Astrocyte of the hippocampus (primary cell): ENCODE measurements at places on chromosomes 1 and 21.
A peak's percentile ranks its signal among the peaks of the same experiment; 100 is the strongest.

DNA sequence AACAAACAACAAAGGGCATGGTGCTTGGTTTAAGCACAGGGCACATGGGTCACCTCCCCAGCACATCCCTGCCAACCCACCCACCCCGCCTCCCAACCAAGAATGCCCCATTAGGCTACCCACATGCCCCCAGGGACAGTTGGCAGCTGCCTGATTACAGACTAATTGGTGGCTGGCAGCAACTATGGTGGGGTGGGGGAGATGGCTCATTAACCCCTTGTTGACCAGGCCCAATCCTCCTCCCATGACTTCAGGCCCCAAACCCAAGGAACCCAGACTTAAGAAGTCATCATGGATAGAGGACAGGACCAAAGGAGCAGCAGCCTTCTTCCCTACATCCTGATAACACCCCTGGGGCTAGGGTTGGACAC is 1.3 kb downstream of the RIMS3 start:
- DNase-seq = no peak

- no peak for DNase-seq
These were observed 176.1 kb downstream of the SLC45A1 start for GRCh38 chr1:8493916-8494540.

GRCh38 chr1:25765923-25766589 is 33.9 kb upstream of the SELENON start:
- DNase-seq = no peak

GRCh38 chr1:36306902-36307456 is 811 bp downstream of the SH3D21 start:
- DNase-seq = peak; percentile 98

- no peak for DNase-seq
These were observed 10.7 kb downstream of the PLA2G5 start for GRCh38 chr1:20080441-20081352.

DNA sequence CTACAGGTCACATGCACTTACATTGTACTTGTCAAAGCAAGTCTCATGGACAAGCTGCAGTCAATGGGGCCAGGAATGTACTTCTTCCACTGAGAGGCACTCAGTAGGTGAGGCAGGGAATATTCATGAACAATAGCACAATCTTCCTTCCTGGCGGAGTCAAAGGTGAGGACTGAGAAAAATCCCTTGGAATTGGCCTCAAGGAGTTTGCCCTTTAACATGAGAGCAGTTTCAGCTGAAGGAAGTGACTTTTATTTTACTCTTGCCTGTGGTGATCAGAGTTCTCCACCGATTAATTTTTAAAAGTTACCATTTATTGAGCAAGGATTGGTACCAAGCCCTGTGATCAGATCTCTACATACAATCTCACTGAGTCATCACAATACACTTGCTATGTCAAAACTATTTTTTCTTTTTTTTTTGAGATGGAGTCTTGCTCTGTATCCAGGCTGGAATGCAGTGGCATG is 11.2 kb upstream of the AK2 start:
- DNase-seq = no peak

DNA sequence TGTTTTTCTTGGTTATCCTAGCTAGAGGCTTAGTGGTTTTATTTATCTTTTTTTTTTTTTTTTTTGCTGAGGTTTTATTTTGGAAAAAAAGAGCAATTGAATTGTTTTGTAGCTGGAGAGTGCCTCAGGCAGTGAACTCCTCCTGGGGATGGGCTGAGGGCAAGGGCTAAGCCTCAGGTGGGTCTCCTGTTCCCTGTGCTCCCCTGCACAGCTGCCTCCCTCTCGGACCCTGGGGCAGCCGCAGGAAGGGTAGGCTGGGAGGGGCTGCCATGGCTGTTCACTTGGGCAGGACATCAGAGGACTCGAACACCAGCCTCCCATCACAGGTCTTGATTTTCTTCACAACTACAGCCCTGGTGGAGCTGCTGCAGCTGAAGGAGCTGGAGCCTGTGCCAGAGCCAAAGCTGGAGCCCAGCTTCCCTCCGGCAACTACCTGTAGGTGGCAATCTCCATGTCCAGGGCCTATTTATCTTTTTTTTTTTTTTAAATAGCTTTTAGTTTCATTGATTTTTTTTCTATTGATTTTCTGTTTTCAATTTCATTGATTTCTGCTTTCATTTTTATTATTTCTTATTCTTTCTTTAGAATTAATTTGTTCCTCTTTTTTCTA is 28.9 kb downstream of the LEPR start:
- DNase-seq = no peak

DNA sequence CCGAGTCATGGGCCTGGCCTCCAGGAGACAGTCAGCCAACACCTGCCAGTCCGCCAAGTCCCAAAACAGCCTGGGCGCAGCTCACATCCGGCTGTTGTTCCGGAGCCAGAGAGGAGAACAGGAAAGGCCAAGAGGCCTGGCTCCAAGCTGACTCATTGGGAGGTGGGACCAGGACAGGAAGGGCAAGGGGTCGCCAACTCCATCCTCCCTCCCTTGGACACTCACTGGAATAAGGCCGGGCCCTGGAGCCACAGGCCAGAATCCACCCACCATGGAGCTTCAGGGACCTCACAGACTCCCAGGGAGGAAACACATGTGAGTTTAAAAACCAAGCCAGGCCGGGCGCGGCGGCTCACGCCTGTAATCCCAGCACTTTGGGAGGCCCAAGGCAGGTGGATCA is 25.1 kb upstream of the CLIC4 start:
- DNase-seq = peak; percentile 20

DNA sequence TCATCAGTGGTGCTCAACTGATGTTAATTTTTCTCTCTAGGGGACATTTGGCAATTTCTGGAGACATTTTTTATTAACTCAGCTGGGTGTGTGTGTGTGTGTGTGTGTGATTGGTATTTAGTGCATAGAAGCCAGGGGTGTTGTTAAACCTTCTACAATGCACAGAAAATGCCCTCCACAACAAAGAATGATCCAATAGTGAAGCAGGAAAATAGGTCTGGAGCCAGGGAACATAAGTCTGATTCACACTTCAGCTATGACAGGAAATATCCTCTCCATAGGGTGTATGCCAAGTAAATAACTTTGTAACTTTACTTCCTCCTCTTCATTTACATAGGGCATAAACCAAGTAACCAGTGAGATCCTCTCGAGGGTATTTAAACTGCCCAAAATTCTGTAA is 25.1 kb upstream of the TMEM61 start:
- DNase-seq = peak; percentile 48

DNA sequence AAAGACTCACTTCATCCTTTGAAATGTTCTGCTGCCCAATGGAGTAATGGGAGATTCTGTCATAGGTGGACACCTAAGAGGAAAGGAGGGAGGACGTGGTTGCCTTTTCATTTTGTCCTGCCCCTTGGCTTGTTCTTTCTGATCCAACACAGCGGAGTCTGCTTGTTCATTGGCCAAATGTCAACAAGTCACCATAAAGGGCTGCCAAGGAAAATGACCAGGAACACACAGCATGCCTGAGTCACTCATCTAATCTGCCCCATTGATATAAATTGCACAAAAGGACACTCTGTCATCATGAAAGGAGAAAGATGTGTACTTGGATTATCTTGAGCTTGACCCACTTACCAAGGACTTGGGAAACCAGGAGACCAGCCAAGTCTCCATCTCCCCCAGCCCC is 422.9 kb downstream of the SETD4 start:
- peak; percentile 66 for DNase-seq

- peak; percentile 95 for DNase-seq
These were observed 78.7 kb downstream of the PBX1 start for GRCh38 chr1:164637461-164638375.

GRCh38 chr1:110223127-110223526 is 13.0 kb downstream of the KCNC4 start:
- no peak for DNase-seq

DNA sequence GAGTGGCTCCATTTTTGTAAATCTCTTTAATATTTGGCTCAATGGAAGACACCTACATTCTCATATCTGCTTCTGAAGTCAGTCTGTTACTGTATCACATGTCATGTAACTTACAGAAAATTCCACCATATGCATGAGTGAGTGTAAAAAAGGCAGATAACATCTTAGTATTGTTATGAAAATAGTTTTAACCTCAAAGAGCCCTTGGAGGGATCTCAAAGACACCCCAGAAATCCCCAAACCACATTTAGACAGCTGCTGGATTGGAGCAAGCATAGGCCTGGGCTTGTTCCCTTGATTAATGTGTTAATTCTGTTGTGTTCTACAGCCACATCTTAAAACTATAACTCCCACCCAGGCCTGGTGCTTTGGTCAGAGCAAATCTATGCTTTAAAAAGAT is 16.9 kb downstream of the MACO1 start:
- peak; percentile 15 for DNase-seq

GRCh38 chr1:220879509-220880361 is 492 bp downstream of the HLX start:
- peak; percentile 72 for DNase-seq

DNA sequence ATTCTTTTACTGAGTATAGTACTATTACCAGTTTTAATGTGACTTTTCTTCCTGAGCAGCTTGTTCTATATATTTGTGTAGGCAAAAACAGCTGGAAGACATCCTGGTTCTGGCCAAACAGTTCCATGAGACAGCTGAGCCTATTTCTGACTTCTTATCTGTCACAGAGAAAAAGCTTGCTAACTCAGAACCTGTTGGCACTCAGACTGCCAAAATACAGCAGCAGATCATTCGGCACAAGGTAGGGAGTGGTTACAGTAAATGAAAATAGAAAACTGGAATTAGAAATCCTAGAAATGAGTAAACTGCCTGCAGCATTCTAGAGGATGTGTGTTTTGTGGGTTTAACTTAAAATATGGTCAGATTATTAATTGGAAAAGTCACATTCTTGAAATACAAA is 64.1 kb upstream of the BMP8A start:
- DNase-seq = no peak

- DNase-seq = no peak
These were observed 35.3 kb upstream of the PAXBP1 start for GRCh38 chr21:32806810-32807386.

- DNase-seq = no peak
These were observed 9.7 kb downstream of the MYOG start for GRCh38 chr1:203076031-203076511.

GRCh38 chr1:99728494-99729235 is 37.8 kb downstream of the FRRS1 start:
- peak; percentile 10 for DNase-seq

DNA sequence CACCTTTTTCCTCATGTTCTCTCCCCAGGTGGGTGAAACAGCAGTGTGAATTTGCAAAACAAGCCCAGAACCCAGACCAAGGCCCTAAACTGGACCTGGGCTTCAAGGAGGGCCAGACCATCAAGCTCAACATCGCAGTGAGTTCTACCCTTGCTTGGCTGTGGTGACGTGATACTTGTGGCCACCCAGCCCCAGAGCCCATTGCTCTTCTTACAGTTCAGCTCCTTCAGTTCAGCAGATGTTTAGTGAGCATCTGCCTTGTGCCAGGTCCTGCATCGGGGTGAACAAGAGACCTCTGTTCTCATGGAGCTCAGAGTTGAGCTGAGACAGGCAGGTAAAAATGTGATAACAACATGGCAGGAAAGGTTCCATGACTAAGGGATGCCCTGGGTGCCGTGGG is 8.5 kb downstream of the NECAP2 start:
- no peak for DNase-seq

DNA sequence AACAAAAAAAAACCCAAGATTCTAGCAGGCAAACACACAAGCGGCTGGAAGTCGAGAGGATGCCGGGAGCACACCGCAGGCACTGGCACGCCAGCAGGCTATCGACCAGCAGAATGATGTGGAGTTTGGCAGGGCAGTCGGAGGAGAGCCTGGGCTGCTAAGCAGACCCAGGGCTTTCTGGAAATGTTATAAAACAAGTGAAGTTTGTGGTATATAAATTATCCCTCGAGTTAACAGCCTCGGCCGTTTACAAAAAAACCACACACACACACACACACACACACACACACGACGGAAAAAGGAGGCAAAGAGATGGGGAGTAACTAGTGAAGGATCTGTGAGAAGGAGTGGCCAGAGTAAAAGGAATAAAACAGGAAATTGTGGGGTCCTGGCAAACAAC is 87.2 kb upstream of the IVNS1ABP start:
- peak; percentile 59 for DNase-seq

DNA sequence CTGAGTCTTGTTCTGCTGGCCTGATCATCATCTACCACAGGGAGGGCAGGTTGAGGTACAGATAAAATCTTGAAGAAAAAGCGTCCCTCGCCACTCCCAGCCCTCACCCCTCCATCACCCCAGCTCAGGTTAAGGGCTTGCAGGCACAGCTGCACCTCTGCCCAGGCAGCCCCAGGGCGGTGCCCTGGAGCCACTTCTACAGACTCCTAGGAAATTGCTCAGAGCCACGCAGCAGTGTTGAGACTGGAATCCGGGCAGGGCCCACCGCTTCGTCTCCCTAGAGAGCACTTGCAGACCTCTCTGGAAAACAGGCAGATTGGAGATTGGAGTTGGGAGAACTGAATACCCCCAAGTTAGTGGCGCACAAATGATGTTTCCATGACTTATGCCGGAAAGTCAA is 35.3 kb downstream of the VN1R5 start:
- no peak for DNase-seq

- no peak for DNase-seq
These were observed 8.0 kb downstream of the RAB29 start for GRCh38 chr1:205767248-205767647.
